ENCODE measurements at places on chromosomes 2 and 18. TPM values are rescaled to one million over a fixed set of nuclear protein-coding genes. Genes with fewer than 3 reads are reported as not detected.

COL6A3 gene
- total RNA-seq: 59.6 TPM

LCT gene
- total RNA-seq: 0.09 TPM

NEB gene
- total RNA-seq: 3.9 TPM

TEX44 gene
- not detected for total RNA-seq

NAT8 gene
- not detected for total RNA-seq

CFAP53 gene
- 1.7 TPM for total RNA-seq

PPP4R3B gene
- total RNA-seq: 95.8 TPM

DAW1 gene
- total RNA-seq: 2.8 TPM

FRZB gene
- 10.2 TPM for total RNA-seq

IL36G gene
- total RNA-seq: not detected

DLX2 gene
- total RNA-seq: not detected

SERPINB11 gene
- not detected for total RNA-seq

MYO5B gene
- 5.5 TPM for total RNA-seq

GPR75 gene
- 20.9 TPM for total RNA-seq

SGO2 gene
- 13.9 TPM for total RNA-seq

PLEKHH2 gene
- total RNA-seq: 12.2 TPM

TEKT4 gene
- 0.27 TPM for total RNA-seq

BARD1 gene
- 37.7 TPM for total RNA-seq

PFN4 gene
- 1.00 TPM for total RNA-seq

KCNG2 gene
- total RNA-seq: 2.1 TPM

GCA gene
- total RNA-seq: 18.9 TPM

UGT1A8 gene
- not detected for total RNA-seq

SLC1A4 gene
- total RNA-seq: 44.3 TPM

ABCB11 gene
- total RNA-seq: 2.6 TPM

PDE11A gene
- 14.3 TPM for total RNA-seq

EFHD1 gene
- total RNA-seq: 1.00 TPM

MYOM1 gene
- total RNA-seq: 3.7 TPM

ICOS gene
- total RNA-seq: not detected

PROM2 gene
- 3.0 TPM for total RNA-seq

OSR1 gene
- 8.7 TPM for total RNA-seq
